ENCODE measurements at places on chromosomes 2 and 18.

- DNase-seq: no peak
These were observed 160.5 kb downstream of the ZFP36L2 start for GRCh38 chr2:43065871-43066270.

- no peak for DNase-seq
These were observed 588.2 kb downstream of the IRS1 start for GRCh38 chr2:226211439-226211838.

DNA sequence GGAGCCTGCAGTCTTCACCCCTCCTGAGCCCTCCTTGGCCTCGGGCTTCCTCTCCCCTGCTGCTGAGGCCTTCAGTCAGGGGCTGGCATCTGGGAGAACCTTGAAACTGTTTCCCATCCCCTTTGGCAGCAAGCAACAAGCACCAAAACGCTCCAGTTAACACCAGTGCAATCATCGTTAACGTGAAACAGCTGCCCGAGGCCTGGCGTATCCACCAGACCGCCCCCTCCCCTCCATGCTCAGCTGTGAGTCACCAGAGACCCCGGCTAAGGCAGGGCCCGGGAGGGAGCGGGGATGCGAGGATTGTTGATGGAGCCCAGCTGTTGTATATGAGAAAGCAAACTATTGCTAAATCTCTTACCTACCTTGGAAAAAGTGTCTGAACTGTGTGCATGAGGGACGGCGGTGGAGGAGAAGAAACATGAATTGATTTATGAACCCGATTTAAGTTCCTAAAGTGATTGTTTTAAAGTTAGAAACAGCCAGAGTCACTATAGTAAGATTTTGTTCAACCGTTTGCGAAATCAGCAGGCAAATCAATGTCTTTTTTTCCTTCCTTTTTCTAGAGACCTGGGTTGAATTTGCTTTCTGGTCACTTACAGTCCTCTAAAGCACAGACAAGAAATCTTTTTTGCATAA is 5.2 kb downstream of the ZFP36L2 start:
- DNase-seq: no peak

DNA sequence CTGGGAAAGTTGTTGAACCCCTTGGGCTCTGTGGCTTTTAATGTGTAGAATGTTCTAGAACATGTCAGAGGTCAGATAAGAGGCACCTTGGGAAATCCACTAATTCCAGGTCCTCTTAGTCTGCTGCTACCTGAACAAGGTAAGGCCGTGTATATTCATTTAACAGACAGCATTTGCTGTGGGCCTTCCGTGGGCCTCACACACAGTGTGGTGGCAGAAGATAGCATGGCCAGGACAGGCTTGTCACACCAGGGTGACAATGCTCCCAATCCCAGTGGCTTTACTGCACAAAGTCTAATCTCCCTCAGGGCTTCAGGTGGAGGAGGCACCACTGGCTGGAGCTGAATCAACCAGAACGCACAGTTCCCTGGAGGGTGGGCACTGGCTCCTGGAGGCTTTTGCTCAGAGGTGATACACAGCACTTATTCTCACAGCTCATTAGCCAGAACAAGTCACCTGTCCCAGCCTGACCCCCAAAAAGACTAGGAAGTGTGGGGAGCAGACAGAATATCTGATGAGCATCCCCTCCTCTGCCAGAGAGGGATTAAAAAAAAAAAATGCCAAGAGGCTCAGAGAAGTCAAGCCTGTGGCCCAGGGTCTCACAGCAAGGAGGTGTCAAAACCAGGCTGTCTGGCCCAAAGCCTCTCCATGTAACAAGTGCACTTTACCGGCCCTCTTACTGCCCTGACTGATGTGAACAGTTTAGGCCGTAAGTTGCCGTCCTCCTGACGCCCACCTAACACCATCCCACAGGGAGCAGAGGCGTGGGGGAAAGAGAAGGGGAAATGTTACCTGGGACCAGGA is 216.9 kb upstream of the RAB6C start:
- no peak for DNase-seq

- no peak for DNase-seq
These were observed 387.8 kb downstream of the ZNF521 start for GRCh38 chr18:24964216-24964615.

GRCh38 chr18:56235481-56236013 is 402.8 kb downstream of the TXNL1 start:
- no peak for DNase-seq

- no peak for DNase-seq
These were observed 1.7 kb downstream of the MYOM1 start for GRCh38 chr18:3217948-3218647.

GRCh38 chr18:43886341-43886740 is 609.1 kb upstream of the SYT4 start:
- DNase-seq: no peak
